Breast epithelium (tissue), 4 donors: ENCODE measurements at places on chromosomes 2 and 18.

DNA sequence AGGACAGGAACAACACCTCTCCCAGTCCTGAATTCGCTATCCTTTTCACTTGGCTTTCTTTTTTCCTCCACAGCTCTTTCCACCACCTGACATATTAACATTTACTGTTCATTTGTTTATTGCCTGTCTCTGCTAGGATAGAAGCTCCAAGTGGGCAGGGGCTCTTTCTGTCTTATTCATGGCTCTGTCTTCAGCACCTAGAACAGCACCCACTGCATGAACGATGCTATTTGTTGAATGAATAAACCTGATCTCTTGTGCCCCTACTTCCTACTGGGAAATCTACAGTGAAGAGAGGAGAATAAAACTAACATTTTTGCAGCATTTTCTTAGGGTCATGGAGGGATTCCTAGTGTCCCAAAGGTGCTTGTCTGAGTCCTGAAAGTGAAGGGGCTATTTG, 24.4 kb upstream of the GAREM2 start:
- no peak for DNase-seq

GRCh38 chr2:196808083-196808665, 981 bp downstream of the C2orf66 start:
- no peak for DNase-seq

DNA sequence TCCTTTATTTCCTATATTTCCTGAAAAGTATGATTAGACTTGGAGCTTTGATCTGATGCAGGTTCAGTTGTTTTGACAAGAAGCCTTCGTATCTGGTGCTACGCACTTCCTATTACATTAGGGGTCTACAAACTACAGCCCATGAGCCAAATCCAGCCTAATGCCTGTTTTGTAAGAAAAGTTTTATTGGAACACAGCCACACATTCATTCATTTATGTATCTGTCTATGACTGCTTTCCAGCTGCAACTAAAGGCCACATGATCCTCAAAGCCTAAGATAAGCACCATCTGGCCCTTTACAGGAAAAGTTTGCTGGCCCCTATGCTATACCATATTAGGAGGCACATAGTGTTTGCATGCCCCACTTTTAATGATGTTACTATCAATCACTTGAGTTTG, 26.0 kb downstream of the EIF2AK3 start:
- no peak for DNase-seq

GRCh38 chr2:188245230-188245629, 46.4 kb upstream of the GULP1 start:
- no peak for DNase-seq

GRCh38 chr2:16626497-16626896, 39.1 kb downstream of the CYRIA start:
- no peak for DNase-seq

GRCh38 chr2:237982039-237982725, 15.4 kb downstream of the UBE2F start:
- DNase-seq: no peak

GRCh38 chr2:109679626-109680025, 65.5 kb downstream of the SOWAHC start:
- no peak for DNase-seq

GRCh38 chr2:137975280-137976271, 11.3 kb downstream of the HNMT start:
- no peak for DNase-seq
